ENCODE measurements at places on chromosomes 5 and 9.

DNA sequence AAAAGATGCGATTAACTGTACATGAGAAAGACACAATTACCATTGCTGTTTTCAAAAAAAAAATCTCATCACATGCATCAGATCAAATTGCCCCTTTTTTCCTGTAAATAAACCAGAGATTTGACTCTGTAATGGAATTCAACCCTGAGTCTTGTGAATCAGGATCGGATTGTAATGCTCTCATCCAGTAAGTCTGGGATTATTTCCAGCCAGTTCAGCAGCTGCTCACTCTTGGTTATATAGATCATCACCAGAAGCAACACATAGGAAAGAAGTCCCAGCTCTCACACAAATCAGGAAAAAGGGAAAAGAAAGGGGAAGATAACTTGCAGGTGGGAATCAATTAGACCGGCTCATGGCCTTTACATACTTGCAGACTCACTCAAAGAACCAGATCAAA is 97.8 kb upstream of the SPOCK1 start:
- no peak for DNase-seq

- DNase-seq = no peak
Measured at GRCh38 chr5:31553863-31554262, 21.8 kb downstream of the C5orf22 start.

GRCh38 chr9:98634685-98635336 is 73.9 kb downstream of the GABBR2 start:
- DNase-seq = no peak

DNA sequence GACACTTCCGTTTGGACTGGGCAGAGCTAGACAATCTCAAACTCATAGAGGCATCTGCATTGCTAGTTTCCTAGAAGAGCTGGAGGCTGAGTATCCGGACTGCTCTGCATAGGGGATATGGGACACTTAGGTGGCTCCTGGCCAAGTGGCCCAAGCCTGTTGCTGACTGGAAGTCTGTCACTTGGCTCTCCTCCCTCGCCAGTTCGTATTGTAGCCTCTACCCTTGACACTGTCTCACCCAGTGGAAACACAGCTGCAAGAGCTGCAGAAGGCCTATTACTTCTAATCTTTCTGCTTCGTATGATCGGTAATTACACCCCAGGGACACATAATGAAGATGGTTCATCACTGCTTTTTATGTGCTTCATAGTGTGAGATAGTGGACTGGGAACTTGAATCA is 34.7 kb downstream of the ITGA1 start:
- peak; percentile 18 for DNase-seq

GRCh38 chr5:73460133-73460532 is 11.6 kb upstream of the FOXD1 start:
- DNase-seq = no peak

DNA sequence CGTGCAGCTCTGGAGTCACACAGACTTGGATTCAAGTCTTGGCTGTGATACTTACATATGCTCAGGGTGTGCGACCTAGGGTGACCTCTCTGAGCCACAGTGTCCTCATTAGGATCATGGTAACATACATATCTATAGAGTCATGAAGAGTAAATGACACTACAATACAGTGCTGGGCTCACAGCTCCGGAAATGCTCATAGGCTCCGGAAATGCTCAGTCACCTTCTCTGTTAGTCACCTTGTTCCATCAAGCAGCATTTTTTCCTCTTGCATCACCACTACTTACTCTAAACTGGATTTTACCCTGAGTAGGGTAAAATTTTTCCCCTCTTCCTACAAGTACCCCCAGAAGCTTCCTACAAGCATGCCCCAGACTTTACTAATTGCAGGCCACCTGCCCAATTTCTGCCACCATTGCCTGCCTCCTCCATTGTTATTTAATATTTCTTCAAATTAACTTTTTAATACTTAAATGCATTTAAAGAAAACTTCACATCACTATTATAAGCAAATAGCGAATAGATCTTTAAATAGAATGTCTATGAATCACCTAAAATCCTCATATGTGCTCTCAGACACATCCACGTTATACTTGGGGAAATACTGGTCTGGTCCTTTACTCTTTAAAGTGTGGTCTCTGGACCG is 147.6 kb upstream of the SPRY4 start:
- no peak for DNase-seq
